Stimulated activated CD4-positive, alpha-beta T cell treated with anti-CD3 and anti-CD28 coated beads, Interleukin-4, amount 100 ng/mL, for 4 hours (primary cell): ENCODE measurements at places on chromosomes 16 and 17.

- no peak for DNase-seq
Observed at GRCh38 chr17:61307905-61308886, 91.4 kb upstream of the TBX2 start.

GRCh38 chr17:21823090-21823489 lies 130.8 kb downstream of the KCNJ18 start:
- DNase-seq, result no peak

- no peak for DNase-seq
Observed at GRCh38 chr16:84449156-84450140, 55.0 kb downstream of the MEAK7 start.

DNA sequence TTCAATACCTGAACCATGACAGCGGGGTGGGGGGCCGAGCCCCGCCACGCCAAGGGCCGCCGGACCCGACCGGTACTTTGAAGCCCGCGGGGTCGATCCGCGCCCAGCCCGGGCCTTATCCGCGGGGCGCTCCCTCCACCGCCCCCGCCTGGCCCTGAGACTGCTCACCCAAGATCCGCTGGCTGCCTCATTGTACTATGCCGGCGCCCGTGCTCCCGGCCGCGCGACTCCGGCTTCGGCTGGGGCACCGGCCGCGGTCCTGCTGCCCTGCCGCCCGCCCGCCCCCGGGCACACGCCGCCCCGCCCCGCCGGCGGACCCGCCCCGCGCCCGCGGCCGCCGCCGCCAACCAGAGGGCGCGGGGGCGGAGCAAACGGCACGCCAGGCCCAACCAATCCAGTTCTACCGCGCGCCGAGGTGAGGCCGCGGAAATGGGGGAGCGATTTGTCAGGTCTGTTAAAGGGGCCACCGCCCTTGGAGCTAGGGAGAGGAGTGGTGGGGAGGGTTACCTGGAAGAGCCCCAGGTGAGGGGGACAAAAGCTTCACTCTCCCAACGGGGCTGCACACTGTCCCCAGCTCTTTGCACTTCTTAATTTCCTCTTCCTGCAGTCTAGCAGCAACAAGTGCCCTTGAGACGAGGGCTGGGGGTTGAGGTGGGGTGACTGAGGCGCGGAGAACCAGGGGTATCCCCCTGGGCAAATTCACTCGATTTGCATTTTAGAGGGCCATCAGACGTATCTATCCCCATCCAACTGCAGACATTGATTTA lies at the start of gene TEX2:
Gene TEX2, minus strand, starts transcription at position 261 of the 767 bp plus-strand sequence. CDS start 49,043 bp downstream, outside the sequence.
- DNase-seq, result peak; percentile 87

GRCh38 chr16:54453871-54454270 lies 167.3 kb upstream of the IRX3 start:
- DNase-seq, result no peak

DNA sequence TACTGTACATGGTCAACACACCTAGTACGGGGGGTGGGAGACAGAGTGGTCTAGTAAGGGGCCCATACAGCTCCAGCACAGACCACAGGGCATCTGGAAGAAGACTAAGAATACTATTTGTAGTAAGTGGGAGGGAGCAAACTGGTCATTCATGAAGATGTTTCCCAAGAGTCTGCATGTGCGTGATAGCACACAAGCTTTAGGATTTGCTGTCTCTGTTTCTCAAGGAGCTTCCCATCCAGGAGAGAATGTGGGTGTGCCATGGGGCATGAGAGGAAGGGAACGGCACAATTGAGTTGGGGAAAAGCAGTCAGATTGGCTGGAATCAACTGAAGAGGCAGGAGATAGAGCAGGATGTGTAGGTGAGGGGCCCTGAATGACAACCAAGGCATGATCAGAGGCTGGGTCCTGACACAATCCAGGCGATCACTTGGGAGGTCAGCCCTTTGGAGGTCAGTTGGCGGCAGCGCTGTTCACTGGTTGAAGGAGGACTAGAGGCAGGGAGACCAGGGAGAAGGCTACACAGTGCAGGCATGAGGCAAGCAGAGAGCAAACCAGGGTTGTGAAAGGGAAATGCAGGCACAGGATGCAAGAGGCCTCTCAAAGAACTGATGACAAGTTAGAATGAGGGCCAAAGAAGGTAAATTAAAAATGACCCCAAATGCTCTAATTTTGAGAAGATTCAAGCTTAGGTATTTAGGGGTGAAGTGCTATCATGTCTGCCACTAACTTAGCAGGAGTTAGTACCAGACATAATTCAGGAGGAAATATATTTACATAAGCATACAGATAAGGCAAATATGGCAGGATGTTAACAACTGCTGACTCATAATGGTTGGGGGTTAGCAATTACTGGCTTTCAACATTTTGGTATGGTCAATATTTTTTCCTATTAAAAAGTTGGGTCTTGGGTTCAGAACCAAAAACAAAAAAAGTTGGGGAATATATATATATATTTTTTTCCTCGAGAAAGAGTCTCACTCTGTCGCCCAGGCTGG lies 10.3 kb downstream of the UBE2O start:
- no peak for DNase-seq

DNA sequence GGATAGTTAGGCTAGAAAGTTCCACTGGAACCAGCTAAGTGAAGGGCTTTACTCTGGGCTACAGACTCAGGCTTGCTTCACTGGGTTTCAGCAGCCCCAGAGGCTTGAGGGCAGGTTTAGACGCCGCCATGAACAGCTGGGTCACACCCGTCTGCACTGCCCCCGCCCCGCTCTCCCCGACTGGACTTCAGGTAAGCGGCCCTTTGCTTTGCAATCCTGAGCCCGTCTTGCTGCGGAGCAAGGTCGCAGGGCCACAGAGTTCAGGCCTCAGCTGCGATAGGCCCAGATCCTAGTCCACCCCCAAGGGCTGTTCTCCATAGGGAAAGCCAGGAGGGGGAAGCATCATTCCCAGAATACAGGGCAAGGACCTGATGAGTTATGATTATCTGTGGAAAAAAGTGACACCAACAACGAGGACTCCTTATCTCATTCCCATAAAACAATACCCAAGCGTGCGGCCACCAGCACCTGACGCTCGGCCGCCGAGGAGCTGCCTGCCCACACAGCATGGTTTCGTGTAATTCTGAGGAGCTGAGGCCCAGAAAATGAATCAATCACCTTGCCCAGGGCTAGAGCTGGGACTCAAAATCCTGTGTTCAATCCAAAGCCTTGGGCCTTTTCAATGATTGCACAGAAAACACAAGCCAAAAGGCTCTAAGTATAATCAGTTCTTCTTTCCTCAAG lies 20.4 kb downstream of the MEAK7 start:
- no peak for DNase-seq

DNA sequence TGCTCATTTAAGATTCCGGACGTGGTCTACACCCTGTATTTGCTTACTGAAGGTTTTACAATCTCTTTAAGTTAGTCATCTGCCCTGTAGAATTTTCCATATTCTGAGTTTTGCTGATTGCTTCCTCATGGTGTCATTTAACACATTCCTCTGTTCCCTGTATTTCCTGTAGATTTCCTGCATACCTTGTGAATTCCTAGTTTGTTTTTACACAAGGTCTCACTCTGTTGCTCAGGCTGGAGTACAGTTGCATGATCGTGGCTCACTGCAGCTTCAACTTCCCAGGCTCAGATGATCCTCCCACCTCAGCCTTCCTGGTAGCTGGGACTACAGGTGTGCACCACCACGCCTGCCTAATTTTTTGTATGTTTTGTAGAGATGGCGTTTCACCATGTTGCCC lies 66.8 kb downstream of the CMIP start:
- DNase-seq, result no peak

DNA sequence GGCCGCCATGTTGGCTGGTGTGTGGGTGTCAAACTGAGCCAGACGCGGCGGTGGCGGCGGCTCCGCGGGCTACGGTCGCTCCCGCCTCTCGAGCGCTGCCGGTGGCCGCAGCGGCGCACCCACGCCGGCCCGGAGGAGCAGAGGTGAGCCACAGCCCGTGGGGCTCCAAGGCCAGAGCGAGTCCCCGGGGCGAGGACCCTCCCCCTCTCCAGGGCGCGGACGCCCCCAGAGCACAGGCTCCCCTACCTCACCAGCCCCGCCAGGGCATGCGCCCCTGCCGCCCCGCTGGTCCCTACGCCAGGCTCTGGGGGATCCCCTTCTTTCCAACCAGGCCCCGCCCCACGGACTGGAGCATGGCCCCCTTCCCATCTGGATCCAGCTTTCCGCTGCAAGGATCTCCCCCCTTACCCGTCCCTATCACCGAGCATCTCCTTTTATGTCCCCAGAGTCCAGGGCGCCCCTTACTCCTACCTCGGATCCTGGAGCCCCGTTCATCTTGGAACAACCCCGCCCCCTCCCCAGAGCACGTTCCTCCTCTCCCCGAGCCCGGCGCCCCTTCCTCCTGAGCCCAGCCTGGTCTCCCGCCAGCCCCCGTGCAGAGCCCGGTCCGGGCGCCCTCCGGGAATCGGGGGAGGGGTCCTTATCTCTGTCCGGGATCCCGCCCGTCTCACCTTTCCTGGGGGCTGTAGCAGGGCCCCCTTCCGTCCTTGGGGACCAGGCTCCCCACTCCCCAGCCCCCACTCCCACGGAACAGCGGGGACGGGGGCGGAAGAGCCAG lies 412 bp downstream of the EPN2 start:
- peak; percentile 31 for DNase-seq

DNA sequence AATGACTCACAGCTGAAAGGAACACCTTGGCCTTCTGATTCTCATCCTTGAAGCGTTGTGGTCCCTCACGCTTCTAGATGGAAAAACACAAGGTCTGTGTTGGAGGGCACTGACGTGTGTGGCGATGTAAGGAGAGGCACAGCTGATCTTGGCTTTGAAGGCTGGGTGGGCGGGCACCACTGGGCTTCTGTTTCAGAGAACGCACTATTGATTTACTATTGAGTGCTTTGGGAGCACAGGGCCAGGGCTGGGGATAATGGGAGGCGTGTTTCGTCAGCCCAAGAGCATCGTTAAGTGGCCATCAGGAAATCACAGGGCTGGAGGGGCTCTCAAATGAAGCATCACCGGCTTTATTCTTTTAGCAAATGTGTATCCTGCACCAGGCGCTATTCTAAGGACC lies 70.7 kb downstream of the CMIP start:
- DNase-seq, result no peak

DNA sequence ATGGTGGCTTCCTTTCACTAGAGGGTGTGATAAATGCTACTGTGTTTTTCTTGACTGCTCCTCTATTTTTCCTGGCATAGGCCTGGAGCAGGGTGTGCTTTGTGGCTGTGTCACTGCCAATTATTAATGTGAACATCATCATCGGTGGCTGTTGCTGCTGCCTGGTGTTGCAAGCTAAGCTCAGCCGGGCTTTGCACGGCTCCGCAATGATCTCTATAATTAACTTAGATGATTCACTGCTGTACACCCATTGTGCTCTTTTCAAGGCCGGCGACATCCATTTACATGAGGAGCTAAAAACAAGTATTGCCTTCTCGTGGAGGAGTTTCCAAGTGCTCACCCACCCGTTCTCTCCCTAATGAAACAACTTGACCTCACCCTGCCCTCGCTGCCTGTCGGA lies 160.1 kb upstream of the IRX3 start:
- DNase-seq, result no peak

DNA sequence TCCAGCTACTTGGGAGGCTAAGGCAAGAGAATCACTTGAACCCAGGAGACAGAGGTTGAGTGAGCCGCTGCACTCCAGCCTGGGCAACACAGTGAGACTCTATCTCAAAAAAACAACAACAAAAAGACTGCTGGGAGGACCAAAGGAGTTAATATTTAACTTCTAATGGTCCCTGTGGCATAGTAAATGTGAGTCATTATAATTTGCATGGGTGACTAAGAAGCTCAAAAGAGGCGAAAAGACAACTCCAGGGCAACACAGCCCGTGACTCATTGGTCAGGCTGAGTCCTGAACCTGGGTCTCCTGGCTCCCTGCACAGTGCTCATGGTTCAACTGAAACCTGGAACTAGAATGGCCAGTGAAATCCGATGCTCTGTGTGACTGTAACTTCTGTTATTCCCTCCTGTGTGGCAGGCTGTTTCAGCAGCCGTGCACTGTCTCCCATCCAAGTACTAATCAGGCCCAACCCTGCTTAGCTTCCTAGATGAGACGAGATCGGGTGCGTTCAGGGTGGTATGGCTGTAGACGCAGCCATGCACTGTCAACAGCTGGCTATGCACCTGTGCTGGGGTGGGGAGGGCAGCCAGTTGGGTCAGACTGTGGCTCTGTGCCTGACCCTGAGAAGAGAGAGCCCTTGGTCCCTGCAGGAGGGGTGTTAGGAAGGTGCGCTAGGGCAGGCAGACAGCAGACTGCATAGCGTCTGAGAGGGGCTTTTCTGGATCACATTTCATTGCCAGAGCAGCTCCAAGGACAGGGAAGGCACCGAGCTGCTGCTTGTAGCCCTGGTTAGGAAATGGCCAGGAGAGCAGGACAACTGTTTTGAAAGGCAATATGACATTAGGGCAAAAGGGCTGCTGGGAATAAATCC lies 14.5 kb upstream of the GPRC5C start:
- no peak for DNase-seq

DNA sequence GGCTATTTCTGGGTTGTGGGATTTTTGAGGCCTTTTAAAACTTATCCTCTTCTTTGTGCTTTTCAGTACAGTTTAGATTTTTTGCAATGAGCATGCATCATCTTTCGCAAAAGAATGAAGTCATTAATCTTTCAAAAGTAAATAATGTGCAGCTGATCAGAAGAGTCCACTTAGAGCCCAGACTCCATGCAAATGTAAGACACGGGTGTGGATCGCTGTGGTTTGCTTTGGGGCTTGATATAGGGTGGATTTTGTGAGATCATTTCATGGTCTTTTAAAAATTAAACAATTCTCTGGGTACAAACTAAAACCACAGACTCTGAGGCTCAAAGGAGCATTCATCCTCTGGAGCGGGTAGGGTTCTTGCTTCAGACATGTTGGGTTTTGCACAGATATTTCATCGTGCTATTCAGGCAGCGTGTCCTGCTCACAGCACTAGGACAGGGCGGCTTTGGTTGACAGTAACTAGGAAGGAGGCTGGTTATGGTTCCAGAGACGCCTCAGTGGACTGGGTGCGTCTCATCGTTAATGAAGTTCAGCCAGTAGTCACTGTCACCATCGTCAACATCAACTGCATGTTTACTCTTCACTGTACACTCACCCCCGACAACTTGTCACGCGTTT lies 129.4 kb upstream of the PLCG2 start:
- DNase-seq, result no peak

GRCh38 chr17:5499476-5500231 lies 13.3 kb downstream of the MIS12 start:
- DNase-seq, result no peak

- no peak for DNase-seq
Observed at GRCh38 chr17:65558683-65559460, 2.6 kb downstream of the AXIN2 start.
